ENCODE measurements at places on chromosomes 3 and 15. TPM values are rescaled to one million over a fixed set of nuclear protein-coding genes. Genes with fewer than 3 reads are reported as not detected.

Gene SEMA4B
- total RNA-seq, result 36.3 TPM

Gene NCKIPSD
- total RNA-seq, result 8.4 TPM

DNA sequence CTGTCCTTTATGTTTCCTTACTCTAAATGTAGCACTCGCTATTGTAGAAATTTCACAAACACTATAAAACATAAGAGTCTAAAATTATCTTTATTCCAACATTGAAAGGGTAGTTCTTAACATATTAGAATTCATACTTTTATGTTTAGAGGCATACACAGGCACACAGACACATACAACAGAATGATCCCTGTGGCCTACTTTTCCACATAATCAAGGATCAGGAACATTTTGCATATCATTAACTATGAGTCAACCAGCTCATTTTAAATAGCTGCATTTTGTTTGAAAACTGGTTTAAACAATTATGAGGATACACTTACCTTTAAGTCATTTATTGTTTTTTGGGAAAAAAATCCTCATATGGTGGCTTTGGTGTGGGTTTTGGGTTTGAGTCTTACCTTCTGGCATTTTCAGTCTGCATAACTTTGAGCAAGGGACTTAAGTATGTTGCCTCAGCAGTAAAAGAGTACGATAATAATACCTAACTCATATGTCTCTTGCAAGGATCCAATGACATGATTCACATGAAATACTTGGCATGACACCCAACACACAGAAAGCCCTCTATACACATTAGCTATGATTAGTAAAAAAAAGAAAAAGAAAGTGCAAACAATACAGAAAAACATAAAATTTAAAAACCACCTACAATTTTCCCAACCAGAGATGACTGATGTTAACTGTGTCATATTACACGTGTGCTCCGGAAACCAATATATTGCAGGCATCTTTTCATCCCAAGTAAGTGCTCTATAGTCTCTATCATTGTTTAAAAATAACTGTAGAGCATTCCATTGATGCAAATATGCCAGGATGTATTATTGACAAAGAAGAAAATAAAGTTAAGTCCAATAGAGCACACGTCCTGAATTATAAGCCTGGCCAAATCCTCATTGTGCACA lies 213.1 kb upstream of the ADAMTS9 start:
- DNase-seq, result no peak

- DNase-seq, result no peak
These were observed 27.7 kb downstream of the GRIP2 start for GRCh38 chr3:14512281-14512941.

DNA sequence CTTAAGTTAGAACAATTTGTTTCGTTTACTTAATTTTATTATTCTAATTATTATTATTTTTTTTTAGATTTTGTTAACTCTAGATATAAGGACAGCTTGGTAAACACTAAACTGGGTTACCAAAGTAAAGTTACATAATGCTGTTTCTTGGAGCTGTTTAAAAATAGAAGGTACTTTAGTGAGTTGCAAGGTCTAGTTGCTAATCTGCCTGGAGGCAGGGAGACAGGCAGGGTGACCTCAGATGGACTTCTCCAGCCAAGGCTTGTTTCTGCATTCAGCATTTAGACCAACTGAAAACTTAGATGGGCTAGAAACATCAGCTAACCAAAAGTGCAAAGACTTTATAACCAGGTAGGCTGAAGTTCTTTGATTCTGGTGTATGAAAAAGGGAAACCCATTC lies 336.4 kb upstream of the GRM7 start:
- DNase-seq, result no peak
